ENCODE measurements at places on chromosomes 6 and 20.

- DNase-seq: no peak
Observed at GRCh38 chr20:50540620-50541605, 30.7 kb downstream of the PTPN1 start.

- DNase-seq: no peak
Observed at GRCh38 chr6:17812311-17812710, 105.6 kb upstream of the NUP153 start.

DNA sequence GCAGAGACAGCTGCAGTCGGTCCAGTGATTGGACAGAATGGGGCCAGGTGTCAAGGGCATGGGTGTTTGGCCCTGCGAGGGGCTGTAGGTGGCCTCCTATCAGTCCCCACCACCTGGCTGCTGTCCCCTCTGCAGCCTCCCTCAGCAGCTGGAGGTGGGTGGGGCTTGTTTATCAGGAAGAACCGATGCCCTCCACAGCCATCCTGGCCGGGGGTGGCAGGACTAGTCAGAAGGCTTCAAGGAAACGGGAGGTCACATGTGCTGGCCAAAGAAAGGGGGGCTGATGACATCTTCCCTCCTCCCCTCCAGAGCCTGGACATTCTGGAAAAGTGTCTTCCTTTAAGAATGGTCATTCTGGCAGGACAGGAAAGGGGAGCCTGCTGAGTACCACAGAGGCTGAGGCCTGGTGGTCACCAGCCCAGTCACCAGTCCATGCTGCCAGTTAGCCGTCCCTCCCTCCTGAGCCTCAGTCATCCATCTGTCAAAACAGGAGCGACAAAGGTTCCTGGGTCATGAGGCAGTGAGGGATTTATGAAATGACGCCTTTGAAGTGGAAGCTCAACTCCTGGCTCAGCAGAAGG is 4.1 kb downstream of the FAM210B start:
- DNase-seq: no peak

DNA sequence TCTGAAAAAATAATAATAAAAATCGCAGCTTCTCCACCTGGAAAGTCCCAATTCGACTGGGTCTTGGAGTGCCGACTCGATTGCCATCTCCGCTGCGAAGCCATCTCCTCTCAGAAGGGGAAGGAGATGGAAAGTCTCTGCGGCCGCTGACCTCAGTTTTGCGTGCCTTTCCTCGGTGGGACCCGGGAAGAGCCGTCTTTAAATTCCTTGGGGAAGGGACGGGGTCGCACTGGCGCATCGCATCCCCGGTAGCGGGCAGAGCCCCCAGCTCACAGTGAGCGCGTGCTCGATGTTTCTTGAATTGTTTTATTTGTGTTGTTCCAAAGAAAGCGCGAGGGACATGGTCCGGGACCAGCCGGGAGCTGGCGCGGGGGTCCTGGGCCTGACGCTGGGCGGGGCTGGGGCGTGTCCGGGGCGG is 270 bp upstream of the TIAM2 start:
- DNase-seq: no peak
